Hindlimb muscle (tissue), 1 donor: ENCODE measurements at places on chromosomes 5 and 9.

DNA sequence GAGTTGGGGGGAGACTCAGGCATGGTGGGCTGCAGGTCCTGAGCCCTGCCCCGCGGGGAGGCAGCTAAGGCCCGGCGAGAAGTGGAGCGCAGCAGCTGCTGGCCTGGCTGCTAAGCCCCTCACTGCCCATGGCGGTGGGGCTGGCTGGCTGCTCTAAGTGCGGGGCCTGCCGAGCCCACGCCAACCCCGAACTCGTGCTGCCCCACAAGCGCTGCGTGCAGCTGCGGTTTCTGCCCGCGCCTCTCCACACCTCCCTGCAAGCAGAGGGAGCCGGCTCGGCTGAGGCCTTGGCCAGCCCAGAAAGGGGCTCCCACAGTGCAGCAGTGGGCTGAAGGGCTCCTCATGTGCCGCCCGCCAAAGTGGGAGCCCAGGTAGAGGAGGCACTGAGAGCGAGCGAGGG lies 1355.1 kb upstream of the WWC1 start:
- no peak for DNase-seq

- DNase-seq: no peak
Measured at GRCh38 chr9:125189011-125189360, 617 bp downstream of the PPP6C start.

DNA sequence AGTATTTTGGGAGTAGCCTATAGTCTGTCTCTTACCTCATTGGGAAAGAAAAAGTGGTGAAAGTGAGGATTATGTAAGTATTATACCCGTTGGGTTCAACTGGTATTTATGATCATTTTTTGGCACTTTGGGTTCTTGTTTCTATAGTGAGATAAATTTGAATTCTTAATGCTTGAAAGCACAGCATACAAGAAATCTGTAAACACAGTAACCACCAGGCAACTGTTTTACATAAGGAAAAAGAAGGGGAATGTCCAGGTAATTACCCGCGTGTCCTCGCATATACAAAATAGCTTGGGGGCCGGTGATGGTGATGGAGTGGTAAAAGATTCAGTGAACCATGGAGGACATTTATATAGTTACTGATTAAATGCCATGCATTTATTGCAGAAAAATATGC lies 60.5 kb downstream of the BASP1 start:
- no peak for DNase-seq

- peak; percentile 87 for DNase-seq
Measured at GRCh38 chr5:76521240-76521758, 101.9 kb downstream of the F2RL2 start.

DNA sequence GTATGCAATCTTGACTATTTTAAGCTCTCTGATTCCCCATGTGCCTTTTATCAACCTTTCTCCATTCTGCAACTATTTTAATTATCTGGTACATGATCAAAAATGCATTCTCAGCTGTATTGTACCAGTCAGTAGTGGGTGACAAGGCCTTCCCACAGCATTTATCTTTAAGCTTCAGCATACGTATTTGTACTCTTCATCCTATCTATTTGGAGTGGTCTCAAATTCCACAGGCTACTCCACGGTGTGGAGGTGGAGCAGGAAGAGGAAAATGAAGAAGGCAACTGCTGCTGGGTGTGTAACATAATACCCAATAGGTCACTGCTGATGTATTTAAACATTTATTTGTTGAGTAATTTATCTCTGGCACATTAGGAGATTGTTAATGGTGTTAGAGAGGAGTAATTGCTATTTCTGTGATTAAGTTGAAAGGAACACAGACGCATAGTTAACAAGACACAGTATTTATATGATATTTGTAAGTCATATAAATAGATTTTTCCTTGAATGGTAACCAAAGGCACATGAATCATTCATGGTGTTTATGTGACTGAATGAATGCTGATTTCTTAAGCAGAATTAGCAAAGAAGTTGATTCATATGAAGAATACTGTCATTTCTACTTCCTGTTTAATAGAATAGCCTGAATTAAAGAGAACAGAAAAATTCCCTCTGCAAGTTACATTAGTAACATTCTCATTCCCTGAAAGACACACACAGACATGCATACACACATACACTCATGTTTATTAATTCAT lies 153.8 kb upstream of the NR3C1 start:
- no peak for DNase-seq
